ENCODE measurements at places on chromosomes 3 and 15.

- DNase-seq = no peak
These were observed 97.2 kb downstream of the SEC22A start for GRCh38 chr3:123298903-123299302.

DNA sequence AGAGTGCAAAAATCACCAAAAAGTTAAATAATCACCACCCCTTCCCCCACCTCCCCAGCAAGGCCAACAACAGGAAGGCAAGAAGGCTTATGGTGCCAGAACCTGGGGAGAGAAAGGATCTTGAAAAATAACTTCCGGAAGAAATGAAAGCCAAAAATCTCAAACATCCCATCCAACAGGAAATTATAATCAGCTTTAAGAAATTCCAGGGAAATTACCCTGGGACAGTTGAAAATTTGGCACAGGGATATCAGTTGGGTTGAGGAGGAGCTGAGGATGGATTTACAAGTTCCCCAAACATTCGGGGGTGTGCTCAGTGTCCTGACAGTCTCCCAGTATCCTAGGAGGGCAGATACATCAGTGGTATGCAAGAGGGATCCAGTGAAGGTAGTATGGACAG, 82.7 kb downstream of the POLR2M start:
- DNase-seq = no peak

GRCh38 chr3:170622369-170623159, 36.7 kb upstream of the SLC7A14 start:
- DNase-seq = no peak

GRCh38 chr15:76064375-76064774, 4.6 kb downstream of the TMEM266 start:
- no peak for DNase-seq

- no peak for DNase-seq
These were observed 37.4 kb downstream of the SHQ1 start for GRCh38 chr3:72810659-72811434.

DNA sequence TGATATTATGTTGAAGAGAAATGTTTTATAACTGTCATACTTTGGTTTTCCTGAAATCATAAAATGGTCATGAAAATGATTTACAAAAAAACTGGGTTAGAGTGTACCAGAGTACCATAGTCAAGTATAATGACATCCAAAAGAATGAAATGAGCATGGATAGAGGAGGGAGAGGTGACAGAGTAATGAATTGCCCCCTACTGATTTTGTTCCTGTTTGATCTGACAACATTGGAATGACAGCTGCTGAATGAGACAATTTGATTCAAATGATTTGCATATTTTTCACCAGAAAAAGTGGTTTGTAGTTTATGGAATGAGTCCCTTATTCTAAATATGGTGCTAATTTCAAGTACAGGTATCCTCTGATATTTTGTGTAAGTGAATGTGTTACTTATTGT, 271.7 kb downstream of the CNTN4 start:
- no peak for DNase-seq

- no peak for DNase-seq
These were observed 9.0 kb upstream of the UACA start for GRCh38 chr15:70772402-70772801.

DNA sequence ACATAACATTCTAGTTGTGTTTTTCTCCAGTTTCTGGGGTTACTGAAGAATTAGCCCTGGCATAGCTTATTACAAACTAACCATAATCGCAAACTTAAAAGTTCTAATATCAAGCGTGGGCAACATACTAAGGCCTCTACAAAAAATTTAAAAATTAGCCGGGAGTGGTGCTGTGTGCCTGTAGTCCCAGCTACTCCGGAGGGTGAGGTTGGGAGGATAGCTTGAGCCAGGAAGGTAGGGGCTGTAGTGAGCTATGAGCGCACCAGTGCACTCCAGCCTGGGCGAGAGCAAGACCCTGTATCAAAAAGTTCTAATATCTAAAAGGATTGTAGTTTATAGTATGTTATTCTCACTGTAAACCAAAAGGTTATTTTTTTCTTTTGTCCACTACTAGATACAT, 1.1 kb downstream of the OIP5 start:
- DNase-seq = no peak

- DNase-seq = no peak
These were observed 13.9 kb downstream of the CEP152 start for GRCh38 chr15:48796930-48797329.

DNA sequence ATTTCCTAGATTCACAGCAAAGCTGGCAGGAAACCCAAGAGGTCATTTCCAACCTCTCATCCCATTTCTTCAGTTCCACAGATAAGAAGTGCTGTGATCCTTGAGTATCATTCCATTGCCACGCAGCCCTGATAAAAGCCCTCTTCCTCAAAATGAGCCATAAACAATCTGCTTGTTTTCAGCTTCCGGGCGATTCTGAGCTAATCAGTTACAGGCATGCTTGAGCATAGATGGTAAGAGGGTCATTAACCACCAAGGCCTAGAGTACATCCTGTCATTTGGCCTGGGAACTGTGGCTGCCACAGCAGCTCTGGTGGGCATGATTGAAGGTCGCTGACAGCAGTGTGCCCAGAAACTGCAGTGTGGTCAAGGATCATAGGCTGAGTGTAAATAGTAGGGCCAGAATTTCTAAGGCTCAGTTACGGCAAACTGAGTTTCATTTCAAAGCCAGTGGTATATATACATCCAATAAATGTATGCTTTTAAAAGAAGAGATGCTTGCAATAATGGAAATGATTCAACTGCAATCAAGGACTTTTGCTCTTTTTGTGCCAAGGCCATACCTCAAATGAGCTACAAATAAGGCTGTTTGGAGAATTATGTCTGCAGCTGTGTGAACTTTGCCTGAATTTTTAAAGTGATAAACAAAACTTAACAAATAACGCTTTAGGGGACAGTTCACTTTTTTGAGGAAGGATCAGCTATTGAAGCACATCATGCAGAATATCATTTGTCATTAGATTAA, 47.3 kb downstream of the P3H2 start:
- DNase-seq = no peak

DNA sequence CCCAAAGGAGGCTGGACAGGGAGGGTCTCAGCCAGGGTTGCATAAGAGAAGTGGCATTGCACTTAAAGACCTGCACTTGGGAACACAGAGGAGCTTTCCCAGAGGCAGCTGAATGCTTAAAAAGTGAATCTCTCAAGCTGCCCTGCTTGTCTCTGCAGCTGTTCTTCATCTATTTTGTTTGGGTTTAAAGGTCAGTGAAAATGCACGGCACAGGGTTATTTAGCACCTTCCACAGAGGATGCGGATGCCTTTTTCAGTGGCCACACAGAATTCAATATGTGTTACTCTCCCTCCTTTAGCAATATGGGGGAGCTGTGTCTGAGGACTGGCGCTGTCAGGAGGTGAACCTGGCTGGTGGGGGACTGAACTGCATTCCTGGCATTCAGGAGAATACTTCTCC, 22.7 kb upstream of the CTNNB1 start:
- DNase-seq = no peak

GRCh38 chr15:92714477-92715401, 59.2 kb upstream of the FAM174B start:
- DNase-seq = peak; percentile 50

DNA sequence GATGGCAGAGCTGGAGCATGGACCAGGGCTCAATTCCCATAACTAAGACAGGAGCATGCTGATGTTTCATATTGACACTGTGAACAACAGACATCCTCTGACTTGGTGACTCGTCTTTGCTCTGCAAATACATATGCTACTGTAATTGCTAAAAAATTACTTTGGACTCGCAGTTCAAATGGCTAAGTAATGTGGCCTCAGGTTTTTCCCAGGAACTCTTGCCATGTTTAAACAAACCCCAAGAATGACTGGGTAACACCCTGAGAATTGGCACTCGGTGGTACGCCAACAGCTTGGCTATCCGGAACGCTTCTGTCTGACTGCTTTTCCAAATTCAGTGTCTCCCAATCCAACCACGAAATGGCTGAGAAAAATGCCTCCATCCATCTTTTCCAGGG, 456.7 kb upstream of the THBS1 start:
- no peak for DNase-seq

- no peak for DNase-seq
These were observed 92.8 kb upstream of the MITF start for GRCh38 chr3:69646287-69647067.

DNA sequence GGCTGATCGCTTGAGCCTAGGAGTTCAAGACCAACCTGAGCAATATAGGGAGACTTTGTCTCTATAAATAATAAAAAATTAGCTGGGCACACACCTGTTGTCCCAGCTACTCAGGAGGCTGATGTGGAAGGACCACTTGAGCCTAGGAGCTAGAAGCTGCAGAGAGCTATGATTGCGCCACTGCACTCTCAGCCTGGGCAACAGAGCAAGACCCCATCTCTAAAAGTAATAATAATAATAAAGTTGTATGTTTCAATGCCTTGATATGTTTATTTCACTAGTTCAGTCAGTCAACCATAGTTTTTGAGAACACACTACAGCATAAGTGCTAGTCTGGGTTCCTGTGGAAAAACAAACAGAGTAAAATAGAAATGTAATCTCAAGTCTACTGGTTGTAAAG, 36.5 kb downstream of the IGF2BP2 start:
- no peak for DNase-seq

GRCh38 chr15:89631902-89632264, 23.4 kb downstream of the KIF7 start:
- DNase-seq = no peak

DNA sequence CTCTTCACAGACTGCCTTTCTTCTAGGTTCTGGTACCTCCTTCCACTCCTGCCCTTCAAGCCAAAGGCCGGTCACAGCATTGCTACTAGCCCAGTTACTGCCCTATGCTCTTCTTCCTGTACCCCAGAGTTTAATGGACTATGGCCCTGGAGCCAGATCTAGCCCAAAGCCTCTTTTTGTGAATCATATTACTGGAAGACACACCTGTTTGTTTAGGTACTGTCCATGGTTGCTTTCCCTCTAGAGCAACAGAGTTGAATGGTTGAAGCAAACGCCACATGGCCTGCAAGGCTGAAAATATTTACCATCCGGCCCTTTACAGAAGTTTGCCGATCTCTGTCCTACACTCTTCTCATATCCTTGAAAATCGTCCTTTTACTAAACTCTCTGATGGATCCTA, 47.0 kb downstream of the PDZRN3 start:
- no peak for DNase-seq

DNA sequence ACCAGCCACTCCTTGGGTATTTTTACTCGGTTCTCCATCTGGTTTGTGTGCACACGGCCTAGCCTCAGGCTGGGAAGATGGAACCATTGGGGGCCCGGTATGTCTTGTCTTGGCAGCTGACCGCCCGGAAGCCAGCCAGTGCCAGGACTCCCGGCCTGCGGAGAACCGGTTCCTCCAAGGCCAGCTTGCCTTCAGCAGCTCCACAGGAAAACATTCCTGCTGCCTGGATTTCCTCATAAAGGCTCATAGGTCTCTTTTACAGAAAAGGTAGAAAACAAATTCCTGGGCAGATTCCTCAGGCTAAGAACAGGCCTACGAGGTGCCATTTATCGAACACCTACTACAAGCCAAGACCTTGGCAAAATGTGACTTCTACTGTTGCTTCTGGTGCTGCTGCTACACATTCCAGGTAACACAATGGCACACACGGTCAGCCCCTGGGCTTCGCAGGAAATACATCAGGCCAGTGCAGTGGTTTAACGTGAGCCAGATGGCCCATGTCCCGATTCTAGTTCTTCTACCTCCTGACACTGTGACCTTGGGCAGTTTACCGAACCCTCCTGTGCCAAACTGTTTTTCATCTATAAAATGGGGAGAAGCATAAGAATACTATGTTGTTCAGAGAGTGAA, 141.8 kb downstream of the OPA1 start:
- no peak for DNase-seq

GRCh38 chr15:89335298-89336041, 846 bp upstream of the POLG start:
- DNase-seq = no peak

DNA sequence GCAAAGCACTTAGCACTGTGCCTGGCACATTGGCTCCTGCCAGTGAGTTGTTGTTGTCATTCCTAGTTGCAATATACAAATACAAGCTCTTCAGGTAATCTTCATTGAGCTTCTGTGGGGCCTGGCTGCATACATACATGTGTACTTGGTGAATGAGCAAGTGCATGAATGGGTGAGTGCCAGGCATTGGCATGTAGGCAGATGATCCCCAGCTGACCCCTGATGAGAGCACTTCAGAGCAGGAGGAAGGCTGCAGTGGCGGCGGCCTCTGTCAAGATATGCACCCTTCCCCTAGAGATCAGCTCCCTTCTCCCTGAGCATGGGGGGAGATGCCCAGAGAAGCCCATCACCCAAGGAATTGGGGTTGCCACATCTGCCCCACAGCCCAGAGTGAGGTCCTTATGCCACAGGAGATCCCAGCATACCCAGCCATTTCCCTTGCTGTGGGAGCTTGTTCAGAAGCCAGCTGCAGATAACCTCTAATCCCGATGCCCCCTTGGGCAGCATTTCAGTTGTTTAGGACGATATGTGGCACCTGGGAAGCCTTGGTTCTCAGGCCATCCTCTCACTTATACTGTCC, 8.8 kb downstream of the CACNA2D3 start:
- DNase-seq = no peak

DNA sequence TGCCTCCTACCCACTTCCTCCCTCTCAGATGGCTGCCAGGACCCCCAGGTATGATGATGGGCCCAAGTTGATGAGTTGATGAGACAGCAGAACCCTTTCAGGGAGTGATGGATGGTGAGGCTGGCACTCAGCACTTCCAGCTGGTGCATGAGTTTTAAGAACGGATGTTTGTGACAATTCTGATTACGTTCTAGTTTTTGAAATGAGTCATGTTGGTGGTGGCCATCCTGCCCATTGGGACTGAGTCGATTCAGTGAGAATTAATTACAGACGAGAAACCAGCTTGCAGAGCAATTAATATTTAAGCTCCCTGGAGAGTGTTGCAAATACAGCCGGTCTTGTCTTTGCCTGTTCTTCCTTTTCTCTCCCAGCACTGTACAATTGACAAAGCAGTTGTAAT, 56.9 kb upstream of the NR2C2 start:
- DNase-seq = no peak

DNA sequence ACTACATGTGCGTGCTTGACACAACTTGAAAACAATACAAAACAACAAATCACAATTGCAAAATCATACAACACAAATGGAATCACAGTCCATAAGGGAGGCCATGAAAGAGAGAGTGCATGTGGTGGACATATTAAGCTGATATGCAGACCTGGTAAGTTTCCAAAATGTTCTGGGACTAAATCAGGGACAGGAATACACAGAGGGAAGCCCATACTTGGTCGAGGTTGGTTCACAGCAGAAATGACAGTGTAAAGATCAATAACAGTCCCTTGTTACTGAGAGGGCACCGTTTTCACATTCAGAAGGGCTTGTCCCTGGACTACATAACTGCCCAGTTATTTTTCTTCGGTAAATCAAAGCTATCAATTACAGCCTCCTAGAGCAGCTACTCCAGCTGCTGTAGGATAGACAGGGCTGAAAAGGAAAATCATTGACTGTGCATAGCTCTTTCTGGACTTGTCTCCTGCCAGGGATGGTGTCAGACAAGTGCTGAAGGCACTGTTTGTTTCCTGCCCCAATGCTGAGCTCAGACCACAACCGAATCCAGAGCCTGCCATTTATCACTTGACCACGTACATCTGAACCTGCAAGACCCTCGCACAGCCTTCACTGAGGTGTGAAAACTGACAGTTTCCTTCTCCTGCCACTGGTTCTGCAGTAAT, 79.5 kb upstream of the KCNMB2 start:
- no peak for DNase-seq

GRCh38 chr15:66996094-66996493, 69.3 kb upstream of the SMAD3 start:
- no peak for DNase-seq

Measured in GM18507 (cell line).